ENCODE measurements at places on chromosomes 1 and 21.

GRCh38 chr1:210754878-210755665, 378.9 kb downstream of the KCNH1 start:
- no peak for DNase-seq

GRCh38 chr1:87061742-87062156, 147.3 kb downstream of the HS2ST1 start:
- no peak for DNase-seq

DNA sequence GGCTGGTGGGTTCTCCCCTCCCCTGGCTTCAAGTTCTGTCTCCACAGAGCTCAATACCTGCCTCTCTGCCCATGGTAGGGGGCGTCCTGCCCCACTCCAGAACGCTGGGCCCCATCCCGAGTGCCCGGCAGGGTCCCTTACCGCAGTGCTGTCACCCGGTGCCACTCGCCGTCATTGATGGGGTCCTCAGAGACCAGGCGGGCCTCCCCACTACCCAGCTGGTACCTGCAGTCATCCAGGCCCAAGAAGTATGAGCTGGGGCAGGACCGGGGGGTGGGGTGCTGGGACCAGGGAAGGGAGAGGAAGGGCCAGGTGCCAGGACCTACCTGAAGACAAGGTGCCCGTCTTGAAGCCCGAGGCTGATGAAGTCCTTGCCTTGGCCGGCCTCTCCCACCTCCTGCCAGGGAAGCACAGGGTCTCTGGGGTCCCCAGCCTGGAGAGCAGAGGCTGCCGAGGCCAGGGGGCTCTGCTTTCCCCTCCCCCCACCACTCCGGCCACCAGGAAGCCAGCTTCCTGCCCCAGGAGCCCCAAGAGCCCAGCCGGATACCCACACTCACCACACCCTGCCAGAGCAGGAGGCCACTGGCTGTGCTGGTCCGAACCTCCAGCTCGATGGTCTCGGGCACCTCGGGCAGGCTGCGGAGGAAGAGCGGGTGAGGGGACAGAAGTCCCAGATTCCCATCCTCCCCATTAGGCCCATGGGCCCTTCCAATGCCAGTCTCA, 12.1 kb downstream of the LDLRAD2 start:
- no peak for DNase-seq

DNA sequence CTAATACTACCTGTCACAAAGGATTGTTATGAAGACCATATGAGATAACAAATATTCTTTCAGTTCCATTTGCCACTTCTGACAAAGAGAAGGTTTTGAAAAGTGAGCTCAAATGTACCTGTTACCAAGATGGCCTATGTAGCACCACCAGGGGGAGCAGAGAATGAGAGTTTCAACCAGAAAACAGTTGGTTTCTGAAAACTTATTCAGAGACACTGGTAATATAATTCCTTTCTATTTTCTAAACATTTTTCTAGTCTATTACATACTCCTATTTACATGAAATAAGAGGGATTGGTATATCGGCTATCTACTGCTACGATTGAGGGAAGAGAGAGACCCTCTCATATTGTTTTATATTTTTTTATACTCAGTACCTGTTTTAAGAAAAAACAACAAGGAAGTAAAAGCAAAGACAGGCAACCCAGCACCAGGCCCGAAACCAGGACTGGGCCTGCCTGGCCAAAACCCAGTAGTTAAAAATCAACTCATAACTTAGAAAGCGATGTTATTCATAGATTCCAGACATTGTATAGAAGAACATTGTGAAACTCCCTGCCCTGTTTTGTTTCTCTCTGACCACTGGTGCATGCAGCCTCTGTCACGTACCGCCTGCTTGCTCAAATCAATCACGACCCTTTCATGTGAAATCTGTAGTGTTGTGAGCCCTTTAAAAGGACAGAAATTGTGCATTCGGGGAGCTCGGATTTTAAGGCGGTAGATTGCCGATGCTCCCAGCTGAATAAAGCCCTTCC, 48.3 kb downstream of the IL23R start:
- DNase-seq = no peak

DNA sequence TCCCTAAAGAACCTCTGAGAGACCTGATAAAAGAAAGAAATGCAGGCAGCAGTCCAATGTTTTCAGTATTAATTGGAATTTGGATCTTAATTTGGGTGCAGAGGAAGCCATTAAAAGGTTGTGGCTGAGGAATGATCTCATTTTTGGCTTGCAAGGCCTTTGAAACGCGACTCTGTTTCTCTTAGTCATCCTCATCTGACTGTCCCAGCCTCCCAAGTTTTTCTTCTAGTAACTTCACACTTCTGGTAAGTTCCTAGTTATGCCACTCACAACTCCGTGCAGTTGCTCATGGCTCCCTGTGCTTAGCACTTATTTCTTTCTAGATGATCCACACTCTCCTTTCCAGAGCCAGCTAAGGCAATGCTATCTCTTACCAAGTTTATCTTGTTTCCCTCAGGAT, 147.4 kb upstream of the USP24 start:
- DNase-seq = no peak

- DNase-seq = no peak
Measured at GRCh38 chr1:247496581-247497285, 38.8 kb upstream of the OR2B11 start.

GRCh38 chr1:200542162-200542561, 78.4 kb downstream of the KIF14 start:
- no peak for DNase-seq

DNA sequence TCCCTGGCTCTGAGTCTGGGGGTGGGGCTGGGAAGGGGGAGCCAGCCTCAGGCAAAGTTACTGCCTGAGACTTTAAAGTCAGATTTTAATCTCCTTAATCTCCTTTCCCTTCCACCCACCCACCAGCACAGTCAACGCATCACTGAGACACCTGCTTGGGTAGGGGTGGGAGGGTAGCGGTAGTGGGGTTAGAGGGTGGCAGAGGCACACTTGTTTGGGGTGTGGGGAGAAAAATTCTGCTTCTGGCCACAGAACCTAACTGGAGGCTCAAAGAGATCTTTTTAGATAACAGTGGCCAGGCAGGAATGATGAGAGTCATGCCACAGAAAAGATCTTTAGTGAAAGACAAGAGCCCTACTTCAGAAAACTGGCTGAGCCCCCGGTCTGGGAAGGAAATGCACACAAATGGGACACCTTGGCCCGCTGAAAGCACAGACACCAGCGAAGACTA, 44.1 kb downstream of the CD247 start:
- DNase-seq = no peak

Data from H9 (cell line).